ENCODE measurements at places on chromosomes 11 and 22.

DNA sequence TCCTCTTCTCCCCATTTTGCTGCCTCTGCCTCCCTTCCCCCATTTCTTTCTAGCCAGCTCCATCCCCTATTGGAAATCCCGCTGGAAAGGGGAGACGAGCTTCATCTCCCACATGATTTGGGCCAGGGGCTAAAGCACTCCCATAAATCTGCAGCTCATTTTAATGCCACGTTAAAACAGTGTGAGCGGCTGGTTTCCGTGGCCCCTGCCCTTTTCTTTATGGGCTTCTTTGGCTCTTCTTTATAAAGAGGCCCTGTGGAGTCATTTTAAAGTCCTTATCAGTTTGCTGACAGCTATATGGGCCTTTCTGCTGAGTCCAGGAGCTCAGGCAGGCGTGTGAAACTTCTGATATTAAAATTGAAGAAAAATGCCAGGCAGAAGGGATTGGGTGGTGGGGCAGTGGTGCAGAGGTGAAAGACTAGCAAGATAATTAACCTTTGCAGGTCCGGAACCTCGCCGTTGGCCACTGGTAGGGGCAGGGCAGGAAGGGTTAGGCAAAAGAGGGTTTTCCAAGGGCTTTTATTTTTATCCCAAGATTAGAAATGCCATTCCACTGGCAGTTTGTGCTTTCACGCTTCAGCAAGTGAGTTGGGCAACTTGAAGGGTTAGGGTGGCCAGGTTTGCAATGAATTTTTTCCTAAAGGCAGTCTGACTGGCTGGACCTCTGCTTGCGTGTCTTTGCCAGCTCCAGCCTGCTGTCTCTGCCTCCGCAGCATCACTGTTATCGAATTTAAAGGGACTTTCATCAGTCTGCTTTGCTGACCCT lies 44.3 kb downstream of the EXT2 start:
- DNase-seq: no peak

DNA sequence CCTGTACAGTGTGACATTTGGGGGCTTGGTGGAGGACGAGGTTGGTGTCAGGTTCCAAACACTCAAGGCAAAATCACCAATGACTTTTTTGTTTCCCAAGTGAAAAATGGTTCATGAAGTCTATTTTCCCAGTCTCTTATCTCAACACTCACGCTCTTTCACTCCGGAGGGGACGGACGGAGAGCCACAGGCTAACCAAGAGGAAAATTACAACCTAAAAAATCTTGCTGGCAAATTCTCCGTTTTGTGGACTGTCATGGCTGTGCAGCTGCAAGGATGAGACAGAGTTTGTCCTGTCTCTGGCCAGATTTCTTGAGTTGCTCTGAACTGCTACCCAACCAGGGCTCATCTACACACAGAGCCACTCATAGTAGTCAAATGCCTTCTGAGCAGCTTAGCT lies 101.2 kb downstream of the ABTB2 start:
- no peak for DNase-seq

- DNase-seq: no peak
Observed at GRCh38 chr11:11349870-11350337, 3.1 kb downstream of the CSNK2A3 start.

DNA sequence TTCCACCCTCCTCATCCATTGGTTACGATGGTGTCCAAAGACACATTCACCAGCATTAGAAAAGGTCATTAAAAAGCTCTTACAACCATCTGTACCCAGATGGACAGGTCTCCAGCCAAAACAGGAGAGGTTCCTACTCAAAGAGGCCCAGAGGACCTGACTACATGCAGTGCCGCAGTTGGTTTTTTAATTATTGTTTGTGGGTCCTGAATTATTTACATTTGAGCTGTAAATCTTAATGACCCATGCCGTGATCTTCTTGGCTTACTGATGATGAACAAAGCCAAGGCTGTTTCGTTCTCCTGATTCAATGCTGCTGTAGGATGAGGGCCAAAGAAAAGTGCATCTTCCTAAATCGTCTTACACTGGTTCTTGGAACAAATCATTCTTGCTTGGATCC lies 83.7 kb downstream of the CADM1 start:
- DNase-seq: no peak

DNA sequence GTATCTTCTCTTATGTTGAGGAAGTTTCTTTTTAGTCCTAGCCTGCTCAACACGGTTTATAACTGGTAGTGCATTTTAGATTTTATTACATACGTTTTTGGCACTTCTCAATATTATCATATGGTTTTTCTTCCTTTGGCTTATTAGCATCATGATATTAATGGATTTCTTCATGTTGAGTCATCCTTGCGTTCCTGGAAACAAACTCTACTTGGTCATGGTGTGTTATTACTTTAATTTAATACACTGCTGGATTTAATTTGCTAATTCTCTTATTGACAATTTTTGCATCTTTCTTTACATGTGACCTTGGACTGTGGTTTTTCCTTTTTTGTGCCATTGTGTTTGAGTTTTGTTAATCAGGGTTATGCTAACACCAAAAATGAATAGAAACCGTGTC lies 20.5 kb downstream of the IGF2 start:
- no peak for DNase-seq

GRCh38 chr11:94539420-94539819 lies 4.3 kb upstream of the FUT4 start:
- no peak for DNase-seq

- no peak for DNase-seq
Observed at GRCh38 chr22:38177044-38177443, 4.6 kb downstream of the PLA2G6 start.

GRCh38 chr11:68831124-68831523 lies 10.6 kb downstream of the CPT1A start:
- no peak for DNase-seq

DNA sequence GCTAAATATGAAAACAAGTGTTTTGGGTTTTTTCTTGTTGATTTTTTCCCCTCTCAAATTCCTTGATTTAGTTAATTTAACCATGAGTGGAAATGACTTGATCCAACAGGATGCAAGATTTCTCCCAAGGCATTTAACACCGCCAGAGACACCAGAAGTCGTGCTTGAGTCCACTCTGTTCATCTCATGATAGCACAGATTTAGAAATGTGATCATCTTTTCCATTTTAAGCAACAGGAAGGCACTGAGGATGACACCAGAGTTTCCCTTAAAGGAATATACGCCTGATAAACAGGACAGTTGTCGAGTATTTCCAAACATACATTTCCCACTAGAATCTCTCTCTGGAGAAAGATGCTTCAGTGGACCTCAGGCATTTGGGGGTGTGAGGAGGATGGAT lies 318.7 kb downstream of the CADM1 start:
- DNase-seq: no peak
